ENCODE measurements at places on chromosomes 1 and 21.

- no peak for DNase-seq
Measured at GRCh38 chr1:236608930-236609726, 4.8 kb upstream of the HEATR1 start.

- DNase-seq, result no peak
Measured at GRCh38 chr1:153375511-153375910, at the start of gene S100A12. S100A12 (minus strand) TSS chr1:153375621; CDS start chr1:153374592, 1,029 bp downstream.

DNA sequence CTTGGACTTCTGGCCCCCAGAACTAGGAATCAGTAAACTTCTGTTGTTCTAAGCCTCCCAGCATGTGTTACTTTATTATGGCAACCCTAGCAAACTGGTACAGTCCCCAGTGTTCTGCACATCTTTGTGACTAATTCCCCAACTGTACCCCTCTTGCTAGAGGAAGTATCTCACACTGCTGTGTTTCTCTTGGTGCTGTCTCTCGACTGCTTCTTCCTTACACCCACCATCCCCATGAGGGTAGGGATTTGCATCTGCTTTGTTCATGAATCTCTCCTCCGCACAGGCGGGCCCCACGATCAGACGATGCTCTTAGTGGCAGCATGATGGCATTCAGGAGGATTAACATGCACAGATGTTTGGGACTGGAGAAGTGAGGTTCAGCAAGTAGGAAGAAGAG, 46.7 kb downstream of the CLIC6 start:
- no peak for DNase-seq

DNA sequence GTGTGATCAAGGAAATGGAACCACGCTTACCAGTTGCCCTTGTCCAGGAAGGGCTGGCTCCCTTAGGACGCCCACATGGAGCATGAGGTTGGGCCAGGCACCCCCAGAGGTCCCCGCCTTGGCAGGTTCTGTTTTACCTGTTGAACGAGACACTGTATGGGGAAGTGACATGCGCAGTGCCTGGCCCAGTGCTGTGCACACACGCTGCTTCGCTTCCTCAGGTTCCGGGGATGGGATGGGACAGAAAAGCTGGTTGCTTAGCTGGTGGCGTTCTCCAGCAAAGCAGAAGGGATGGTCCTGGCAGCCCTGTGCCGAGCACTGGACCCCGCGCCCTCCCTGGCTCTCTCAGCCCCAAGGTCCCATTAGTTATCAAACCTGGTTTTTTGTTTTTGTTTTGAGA, 20.7 kb downstream of the SLC66A1 start:
- DNase-seq, result no peak

GRCh38 chr1:42983253-42983652, 24.6 kb upstream of the SLC2A1 start:
- no peak for DNase-seq

- DNase-seq, result no peak
Measured at GRCh38 chr1:40794974-40795715, 11.6 kb downstream of the KCNQ4 start.

- DNase-seq, result no peak
Measured at GRCh38 chr1:220527908-220528678, at the start of gene MARK1. MARK1 (plus strand) TSS chr1:220528136; CDS start chr1:220528823, 687 bp downstream.

GRCh38 chr1:35564037-35564883, 6.7 kb downstream of the NCDN start:
- peak; percentile 77 for DNase-seq

DNA sequence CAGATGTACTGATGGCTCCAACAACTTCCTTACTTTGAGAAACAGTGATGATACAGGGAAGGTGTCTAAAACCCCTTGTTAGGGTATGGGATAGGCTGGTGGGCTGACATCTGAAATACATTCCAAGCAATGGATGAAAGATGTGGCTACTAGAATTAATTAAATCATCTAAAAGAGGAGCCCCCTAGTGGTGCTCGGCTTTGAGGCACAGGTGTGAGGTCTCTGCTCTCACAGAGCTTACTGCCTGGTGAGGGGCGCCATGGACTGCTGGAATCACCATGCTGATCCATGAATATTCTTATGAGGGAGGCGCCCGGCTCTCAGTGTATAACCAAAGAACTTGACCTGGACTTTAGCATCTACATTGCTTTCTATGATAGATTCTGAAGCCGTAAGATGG, 48.5 kb downstream of the GNG4 start:
- DNase-seq, result no peak
